Activated CD4-positive, CD25-positive, alpha-beta regulatory T cell treated with anti-CD3 and anti-CD28 coated beads, Interleukin-2, amount 50 U/mL, for 72 hours (primary cell): ENCODE measurements at places on chromosomes 4 and X.

- no peak for DNase-seq
Observed at GRCh38 chr4:21571100-21571499, 377.5 kb downstream of the KCNIP4 start.

DNA sequence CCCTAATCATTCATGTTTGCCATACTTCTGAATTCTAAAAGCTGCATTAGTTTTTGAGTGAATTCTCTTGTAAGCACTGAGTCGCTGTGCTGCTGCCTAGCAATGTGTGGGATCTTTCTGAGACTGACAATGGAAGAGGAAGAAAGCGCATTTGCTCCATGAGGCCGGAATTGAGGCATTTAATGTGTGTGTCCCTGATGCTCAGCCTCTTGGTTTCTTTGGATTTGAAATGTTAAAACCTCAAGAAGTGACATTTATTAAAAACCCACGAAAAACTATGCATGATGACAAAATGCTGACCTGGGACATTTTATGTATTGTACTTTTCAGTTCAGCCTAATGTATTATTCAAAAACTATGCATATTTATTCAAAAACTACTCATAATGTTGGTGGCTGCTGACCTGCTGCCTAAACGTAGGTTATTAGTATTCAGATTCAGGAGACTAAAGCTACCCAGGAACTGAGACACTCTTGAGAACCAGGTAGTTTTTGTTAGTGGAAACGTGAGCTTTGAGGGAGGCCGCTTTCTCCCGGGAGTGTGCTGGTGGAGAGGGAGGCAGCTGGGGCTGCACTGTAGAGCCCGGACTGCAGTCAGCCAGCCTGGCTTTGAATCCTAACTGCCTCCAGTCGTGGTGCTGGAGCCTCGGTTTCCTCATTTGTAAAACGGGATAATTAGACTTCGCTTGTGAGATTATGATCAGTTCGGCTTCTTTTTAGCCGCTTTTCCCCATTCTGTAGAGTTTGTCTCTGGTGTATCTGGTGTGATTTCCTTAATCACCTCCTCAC is 11.3 kb downstream of the RGS12 start:
- DNase-seq = peak; percentile 6

DNA sequence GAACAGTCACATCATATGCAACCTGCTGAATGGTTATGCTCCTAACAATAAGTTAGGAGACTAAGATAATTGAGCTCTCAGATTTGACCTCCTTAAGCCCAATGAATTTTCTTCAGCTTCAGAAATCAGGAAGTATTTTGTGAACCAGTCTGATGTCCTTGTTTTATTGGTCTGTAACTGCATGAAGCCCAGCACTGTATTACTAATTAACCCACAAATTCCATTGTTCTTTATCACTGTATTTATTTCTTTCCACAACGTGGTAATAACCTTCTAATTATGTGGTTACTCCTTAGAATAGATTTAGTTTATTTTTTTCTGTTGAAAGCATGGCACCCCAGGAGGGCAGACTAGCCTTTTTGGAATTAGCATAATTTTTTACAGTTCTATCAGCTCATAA is 3.9 kb upstream of the MFAP3L start:
- DNase-seq = no peak

- no peak for DNase-seq
Observed at GRCh38 chrX:40154853-40155588, 57.3 kb upstream of the BCOR start.

DNA sequence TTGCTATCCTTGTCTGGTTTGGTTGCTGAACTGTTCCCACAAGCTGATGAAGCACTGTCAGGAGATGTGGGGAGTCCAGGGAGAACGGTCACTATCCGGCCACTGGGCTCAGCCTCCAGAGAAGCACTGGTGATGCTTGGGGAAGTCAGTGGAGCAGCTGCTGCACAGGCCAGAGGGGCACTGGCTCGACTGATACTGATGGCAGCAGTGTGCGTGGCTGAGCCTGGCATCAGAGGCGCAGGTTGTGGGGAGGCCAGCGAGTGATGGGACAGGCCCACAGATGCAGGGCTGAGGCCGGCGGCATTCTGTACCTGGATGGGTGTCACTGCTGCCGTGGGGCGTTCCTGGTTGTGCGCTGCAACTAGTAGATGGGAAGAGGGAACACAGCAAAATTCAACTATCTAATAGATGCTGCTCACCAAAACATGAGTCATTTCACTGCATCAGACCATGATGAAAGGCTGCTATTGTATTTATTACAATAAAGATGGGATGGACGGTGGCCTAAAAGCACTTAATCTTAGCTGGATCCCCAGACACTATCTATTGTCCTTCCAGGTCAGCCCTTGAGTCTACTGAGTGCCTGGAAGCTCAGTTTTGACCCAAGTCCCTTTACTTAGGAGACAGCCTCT is 106.3 kb upstream of the CBR4 start:
- DNase-seq = no peak

- DNase-seq = no peak
Observed at GRCh38 chr4:143641361-143641760, 59.1 kb downstream of the FREM3 start.

DNA sequence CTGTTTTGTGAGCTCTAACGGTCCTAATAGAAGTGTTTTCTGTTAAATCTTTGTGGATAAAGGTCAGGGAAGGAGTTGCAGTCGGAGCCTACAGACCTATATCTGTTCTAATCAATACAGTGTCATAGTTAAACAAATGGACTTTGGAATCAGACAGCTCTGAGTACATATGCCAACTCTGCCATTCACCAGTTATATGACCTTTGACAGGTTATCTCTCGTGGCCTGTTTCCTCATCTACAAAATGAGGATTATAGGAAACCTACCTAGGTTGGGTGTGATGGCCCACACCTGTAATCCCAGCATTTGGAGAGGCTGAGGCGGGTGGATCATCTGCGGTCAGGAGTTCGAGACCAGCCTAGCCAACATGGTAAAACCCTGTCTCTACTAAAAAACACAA is 89.7 kb downstream of the MID1IP1 start:
- DNase-seq = no peak

DNA sequence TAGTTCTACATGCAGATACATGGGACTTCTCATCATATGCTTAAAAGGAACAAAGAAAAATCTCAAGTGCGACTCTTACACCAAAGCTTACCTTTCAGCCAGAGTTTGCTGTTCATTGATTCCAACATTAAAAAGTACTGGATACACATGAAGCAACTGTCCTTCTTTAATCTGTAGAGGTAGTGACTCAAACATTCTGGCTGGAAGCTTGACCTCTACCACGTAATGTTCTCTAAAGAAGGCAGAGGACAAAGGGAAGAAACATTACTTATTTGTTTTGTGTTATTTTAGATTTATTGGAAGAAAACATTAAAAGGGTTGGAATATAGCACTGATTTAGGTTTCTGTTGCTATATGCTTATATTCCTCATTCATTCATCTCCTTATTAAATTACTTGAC is 476.1 kb downstream of the IL15 start:
- no peak for DNase-seq

DNA sequence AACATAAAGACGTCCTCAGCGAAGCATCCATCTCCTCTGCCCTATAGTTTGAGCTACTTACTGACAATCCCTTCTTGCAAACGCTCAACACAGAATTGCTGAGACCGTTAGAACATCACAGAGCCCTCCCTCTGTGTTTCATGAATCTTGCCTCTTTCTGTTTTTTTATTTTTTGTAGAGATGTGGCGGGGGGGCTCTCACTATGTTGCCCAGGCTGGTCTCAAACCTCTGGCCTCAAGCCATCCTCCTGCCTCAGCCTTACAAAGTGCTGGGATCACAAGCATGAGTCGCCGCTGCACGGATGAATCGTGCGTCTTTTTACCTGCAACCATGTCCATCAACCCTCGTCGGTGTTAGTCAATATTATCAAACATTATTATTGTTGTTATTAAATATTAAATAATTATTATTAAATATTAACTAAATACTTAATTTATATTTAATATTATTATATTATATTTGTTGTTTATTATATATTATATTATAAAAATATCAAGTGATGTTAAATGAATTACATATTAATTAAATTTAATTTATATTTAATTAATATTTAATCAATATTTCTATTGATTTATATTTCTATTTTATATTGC is 200.7 kb downstream of the CRLF2 start:
- DNase-seq = no peak

DNA sequence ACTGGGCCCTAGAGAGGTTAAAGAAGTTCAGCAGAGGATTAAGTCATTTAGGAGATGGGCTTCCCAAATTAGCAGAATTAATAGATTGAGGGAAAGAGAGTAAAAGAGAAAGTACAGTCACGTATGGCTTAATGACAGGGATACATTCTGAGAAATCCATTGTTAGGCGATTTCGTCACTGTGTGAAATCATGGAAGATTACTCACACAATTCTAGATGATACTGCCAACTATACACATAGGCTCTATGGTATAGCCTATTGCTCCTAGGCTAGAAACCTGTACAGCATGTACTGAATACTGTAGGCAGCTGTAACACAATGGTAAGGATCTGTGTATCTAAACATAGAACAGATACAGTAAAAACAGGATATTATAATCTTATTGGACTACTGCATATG is 180.6 kb downstream of the RNF150 start:
- no peak for DNase-seq

DNA sequence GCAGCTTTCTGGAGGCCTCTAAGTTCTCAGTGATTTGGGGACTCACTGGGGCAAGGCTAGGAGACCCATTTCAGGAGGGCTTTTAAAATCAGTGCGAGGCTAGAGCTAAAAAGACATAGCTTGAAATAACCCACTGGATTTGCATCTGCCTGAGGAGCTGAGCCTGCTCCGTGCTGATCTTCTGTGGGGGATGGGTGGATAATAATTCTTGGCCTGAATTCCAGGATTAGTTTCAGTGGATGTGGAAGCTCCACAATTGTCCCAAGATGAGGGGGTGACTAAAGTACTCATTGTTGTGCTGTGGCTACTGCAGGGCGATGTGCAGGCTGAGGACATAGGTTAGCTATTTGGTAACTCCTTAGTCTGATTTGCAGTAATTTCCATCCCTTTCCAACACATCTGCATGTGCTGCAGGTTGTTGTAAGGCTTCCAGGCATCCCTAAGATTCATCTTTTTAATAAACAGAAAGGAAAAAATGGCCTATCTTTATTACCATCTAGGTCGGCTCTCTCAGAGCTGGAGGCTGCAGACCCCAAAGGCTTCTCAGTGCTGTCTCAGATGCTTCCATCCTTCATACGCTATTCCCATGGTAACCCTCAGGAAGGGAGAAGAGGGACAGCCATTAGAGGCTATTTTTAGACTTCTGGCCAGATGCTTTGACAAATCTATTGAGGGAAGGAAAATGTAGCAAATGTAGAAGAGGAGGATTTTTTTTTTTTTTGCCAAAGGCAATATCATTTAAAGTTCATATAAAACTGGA is 63.4 kb downstream of the GRXCR1 start:
- no peak for DNase-seq

- DNase-seq = no peak
Observed at GRCh38 chr4:159451006-159451405, 348.1 kb downstream of the RAPGEF2 start.

DNA sequence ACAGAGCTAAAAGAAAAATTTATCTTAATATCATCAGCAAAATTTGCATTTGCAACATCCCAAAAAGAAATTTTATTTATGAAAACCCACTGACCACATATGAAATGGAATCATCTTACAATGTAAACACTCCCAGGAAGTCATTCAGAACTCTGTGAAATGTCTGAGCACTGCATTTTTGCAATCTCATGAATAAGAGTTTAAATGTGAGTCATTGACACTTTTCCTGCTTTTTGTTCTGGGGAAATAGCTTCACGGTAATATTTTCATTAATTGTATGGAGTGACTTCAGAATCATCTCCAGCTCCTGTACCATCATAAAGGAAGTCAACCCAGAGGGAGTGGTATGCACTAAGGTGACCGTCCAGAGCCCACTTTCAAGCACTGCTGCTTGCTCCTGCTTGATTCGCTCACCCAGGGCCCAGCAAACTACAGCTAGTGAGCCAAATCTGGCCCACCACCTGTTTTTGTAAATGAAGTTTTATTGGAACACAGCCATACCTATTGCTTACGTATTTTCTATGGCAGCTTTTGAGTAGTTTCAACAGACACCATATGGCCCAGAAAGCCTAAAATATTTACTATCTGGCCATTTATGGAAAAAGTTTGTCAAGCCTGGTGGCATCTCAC is 17.2 kb downstream of the EDNRA start:
- DNase-seq = no peak

GRCh38 chr4:126465341-126465740 is 1150.6 kb downstream of the FAT4 start:
- no peak for DNase-seq

GRCh38 chr4:75729836-75730235 is 5.5 kb downstream of the USO1 start:
- no peak for DNase-seq

GRCh38 chrX:78327370-78328086 is at the start of gene CYSLTR1:
Gene CYSLTR1 (minus strand): TSS chrX:78327611. CDS start chrX:78273746, 53,865 bp downstream.
- DNase-seq = no peak

GRCh38 chr4:82642331-82642730 is 80.5 kb upstream of the TMEM150C start:
- no peak for DNase-seq

- DNase-seq = peak; percentile 61
Observed at GRCh38 chrX:12984603-12985319, 9.9 kb downstream of the TMSB4X start.

GRCh38 chrX:119682019-119682989 is 10.7 kb downstream of the SEPTIN6 start:
- DNase-seq = no peak

DNA sequence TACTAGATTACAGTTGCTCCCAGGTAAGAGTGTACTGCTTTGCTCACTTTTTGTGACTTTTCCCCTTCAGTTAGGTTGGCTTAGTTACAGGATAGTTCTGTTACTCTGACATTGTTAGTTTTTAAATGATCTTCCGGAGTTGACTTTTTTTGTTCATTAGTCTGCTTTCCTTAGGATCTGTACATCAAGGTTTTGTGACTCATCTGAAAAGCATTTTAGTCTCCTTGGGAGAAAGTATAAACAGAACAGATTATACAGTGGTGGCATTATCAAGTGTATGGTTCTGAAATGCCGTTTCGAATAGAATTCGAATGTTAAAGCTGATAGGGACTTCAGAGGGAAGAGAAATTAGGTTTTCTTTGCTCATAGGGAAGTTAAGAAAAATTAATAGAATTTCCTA is 63.3 kb downstream of the USP9X start:
- DNase-seq = no peak

DNA sequence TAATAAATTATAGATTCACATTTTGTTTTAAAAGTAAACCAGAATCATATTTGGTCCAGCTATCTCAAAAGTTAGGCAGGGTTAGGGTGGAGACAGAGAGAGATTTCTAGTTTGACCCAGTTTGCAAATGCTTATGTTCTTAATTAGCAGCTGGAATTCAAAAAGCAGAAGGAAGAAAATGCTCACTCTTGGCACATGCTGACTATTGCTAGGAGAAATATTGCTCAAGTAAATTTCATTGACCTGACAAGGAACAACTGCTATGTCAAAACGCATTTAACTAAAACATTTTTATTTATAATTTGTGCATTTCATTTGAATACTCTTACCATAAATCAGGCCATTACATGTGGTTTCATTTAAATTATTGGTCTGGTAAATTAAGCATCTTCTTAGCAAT is 131.8 kb downstream of the GLRA3 start:
- no peak for DNase-seq

GRCh38 chr4:1557221-1557597 is 126.9 kb downstream of the FAM53A start:
- no peak for DNase-seq
